SW480 (cell line): ENCODE measurements at places on chromosomes 6 and 20.

DNA sequence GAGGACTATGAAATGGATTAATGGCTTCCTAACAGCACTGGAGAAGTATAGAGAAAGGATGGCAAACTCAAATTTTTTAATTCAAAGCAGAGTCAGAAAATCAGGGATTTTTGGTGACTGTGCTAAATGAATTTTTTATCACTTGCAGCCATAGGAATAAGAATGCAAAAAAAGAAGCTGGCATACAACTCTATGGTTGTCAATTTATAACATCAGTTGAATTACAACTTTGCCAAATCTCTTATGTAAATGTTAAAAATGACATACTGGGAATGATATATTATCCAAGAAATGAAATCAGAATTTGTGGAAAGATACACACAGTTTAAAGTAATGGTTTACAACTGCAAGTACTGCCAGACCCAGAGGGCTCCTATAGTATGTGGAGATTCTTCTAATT, 106.5 kb downstream of the HTR1B start:
- no peak for DNase-seq

DNA sequence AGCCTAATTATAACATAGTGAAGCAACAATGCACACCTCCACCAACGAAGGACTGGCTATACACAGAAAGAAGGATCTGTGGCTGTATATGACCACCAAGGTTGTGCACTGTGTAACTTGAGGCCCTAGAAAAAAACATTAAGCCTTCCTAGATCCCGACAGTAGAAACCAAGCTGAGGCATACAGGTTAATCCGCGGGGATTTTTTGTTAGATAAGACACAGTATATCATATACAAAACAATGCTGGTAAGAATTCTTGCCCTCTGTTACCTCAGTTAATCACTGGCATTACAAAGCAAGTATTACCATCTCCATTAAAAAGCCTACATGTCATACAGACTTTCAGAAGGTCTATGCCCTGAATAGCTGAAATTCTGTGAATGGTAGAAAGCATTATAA, 228.8 kb downstream of the TBC1D32 start:
- no peak for DNase-seq

DNA sequence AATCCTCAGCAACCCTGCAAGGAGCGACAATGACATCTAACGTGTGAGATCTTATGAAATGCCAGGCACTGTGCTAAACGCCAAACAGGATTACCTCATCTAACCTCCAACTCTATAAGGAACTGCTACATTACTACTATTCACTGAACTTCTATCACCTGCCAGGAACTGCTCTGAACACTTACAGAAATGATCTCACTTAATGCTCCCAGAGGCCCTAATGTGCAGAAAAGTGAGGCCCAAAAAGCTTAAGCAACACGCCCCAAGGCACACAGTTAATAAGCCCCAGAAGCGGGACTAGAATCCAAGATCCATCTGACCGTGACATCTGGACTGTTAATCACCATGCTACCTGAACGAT, 28.5 kb downstream of the TRAM2 start:
- no peak for DNase-seq

DNA sequence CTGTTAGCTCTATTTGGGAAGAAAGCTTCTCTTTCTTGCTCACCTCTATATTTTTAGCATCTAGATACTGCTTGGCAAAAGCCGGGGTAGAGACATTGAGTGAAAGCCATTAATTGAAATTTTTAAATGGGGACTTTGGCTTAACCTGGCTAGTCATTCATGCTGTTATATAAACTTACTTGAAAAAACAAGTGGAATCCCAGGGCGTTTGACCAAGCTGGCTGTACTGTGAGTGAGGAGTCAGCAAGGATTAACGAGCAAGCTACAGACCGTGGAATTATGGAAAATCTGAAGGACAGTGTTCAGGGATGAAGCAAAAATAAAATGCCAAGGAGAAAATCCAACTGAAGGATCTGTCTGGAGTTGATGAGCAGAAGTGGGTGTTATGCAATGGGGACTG, 232.0 kb downstream of the GRM1 start:
- DNase-seq, result no peak

GRCh38 chr6:34950849-34951248, 61.8 kb downstream of the ANKS1A start:
- no peak for DNase-seq

GRCh38 chr6:9103876-9104521, 668.7 kb upstream of the SLC35B3 start:
- DNase-seq, result no peak

- peak; percentile 91 for DNase-seq
Measured at GRCh38 chr20:63089051-63089907, 82.5 kb upstream of the BHLHE23 start.

DNA sequence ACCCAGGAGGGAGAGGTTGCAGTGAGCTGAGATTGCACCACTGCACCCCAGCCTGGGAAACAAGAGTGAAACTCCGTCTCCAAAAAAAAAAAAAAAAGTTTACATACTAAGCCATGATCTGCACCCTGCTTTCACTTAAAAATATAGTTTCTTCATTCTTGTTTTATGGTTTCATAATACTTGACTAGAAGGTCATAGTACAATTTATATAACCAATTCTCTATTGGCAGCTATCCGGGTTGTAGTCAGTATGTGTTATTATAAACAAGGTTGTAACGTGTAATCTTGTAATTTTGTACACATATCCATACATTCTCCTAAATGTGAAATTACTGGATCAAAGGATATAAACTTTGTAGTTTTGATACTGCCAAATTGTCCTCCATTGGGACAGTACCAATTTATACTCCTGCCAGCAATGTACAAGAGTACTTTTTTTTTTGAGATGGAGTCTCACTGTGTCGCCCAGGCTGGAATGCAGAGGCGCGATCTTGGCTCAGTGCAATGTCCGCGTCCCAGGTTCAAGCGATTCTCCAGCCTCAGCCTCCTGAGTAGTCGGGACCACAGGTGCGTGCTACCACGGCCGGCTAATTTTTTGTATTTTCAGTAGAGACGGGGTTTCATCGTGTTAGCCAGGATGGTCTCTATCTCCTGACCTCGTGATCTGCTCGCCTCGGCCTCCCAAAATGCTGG, 144.8 kb downstream of the GJA10 start:
- no peak for DNase-seq

- DNase-seq, result no peak
Measured at GRCh38 chr6:25144919-25145318, 134.3 kb upstream of the CARMIL1 start.

DNA sequence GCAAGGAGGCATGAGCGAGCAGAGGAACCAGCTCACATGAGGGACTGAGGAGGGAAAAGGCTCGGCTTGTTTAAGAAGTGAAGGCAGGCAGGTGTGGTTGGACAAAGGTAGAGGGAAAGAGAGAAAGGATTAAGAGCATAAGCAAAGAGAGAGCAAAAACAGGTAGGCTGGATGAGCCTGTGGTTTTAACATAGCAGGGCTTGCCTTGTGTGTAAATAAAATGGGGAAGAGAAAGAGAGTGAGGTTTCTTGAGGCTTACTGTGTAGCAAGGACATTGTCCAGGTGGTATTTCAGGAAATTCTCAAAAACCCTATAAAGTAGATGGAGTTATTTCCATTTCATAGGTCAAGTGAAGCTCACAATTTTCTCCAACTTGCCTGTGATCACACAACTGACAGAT, 93.9 kb upstream of the HDAC2 start:
- DNase-seq, result no peak

- DNase-seq, result peak; percentile 34
Measured at GRCh38 chr20:38927902-38928578, 1.8 kb downstream of the FAM83D start.

DNA sequence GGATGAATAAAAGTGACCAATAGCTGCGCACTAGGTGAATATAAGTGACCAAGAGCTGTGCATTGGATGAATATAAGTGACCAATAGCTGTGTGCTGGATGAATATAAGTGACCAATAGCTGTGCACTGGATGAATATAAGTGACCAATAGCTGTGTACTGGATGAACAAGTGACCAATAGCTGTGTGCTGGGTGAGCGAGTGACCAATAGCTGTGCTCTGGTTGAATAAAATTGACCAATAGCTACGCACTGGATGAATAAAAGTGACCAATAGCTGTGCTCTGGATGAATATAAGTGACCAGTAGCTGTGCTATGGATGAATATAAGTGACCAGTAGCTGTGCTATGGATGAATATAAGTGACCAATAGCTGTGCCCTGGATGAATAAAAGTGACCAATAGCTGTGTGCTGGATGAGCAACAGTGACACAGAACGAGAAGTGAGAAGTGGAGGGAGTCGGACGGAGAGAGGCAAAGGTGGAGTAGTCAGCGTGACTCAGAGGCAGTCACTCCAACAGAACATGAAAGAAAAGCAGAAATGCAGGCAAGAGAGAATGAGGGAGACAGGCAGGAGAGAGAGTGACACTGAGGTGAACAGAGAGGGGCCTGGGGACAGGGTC, 38.5 kb downstream of the RBM38 start:
- DNase-seq, result no peak

- DNase-seq, result peak; percentile 20
Measured at GRCh38 chr6:28269492-28269891, 2.5 kb downstream of the ZSCAN26 start.

GRCh38 chr6:43913375-43914271, 143.6 kb downstream of the VEGFA start:
- DNase-seq, result no peak

- DNase-seq, result no peak
Measured at GRCh38 chr6:125587666-125588632, 161.5 kb upstream of the HEY2 start.

GRCh38 chr20:49620364-49621240, 52.7 kb upstream of the PTGIS start:
- peak; percentile 57 for DNase-seq

GRCh38 chr20:6708010-6708409, 59.5 kb upstream of the BMP2 start:
- DNase-seq, result peak; percentile 39

DNA sequence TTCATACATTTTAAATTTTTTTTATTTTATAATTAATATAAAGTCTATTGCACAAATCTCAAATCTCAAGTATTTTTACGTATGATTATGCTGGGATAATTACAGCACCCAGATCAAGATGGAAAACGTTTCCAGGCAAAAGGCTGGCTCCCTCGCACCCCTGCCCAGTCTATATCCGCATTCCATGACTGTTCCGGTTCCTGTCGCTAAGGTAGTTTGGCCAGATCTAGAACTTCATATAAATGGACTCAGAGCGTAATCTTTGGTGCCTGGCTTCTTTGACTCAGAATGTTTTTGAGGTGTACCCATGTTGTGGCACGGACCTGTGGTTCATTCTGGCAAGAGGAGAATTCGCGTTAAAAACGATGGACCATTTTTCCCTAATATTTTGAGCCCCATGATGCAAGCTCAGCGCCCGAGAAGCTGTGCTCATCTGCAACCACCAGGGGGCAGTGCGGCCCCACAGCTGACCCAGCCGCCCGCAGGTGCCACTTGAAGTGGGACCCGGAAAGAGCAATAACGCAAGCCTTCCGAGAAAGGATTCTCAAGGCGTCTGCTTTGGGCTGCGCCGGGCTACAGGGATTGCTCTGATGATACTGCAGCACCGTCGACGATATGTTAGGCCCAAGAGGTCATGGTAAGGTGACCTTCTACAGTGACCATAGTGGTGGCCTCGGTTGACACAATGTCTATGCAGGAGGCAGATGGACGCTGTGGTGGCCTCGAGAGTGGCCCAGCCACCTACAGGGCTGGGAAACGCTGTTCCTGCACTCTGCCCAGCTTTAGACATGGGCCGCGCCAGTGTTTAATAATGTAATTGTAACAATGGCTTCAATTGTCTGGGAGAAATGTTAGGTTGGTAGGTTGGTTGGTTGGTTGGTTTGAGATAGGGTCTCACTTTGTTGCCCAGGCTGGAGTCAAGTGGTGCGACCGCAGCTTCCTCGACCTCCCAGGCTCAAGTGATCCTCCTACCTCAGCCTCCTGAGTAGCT, 160.1 kb downstream of the ZMYND8 start:
- peak; percentile 70 for DNase-seq

GRCh38 chr6:158122048-158122447, 46.0 kb downstream of the SERAC1 start:
- no peak for DNase-seq

- DNase-seq, result no peak
Measured at GRCh38 chr6:19301980-19302379, 535.2 kb upstream of the ID4 start.
